ENCODE measurements at places on chromosomes 16 and 17.
A peak's percentile ranks its signal among the peaks of the same experiment; 100 is the strongest.

- no peak for DNase-seq
Measured at GRCh38 chr16:13238182-13238581, 336.8 kb downstream of the SHISA9 start.

DNA sequence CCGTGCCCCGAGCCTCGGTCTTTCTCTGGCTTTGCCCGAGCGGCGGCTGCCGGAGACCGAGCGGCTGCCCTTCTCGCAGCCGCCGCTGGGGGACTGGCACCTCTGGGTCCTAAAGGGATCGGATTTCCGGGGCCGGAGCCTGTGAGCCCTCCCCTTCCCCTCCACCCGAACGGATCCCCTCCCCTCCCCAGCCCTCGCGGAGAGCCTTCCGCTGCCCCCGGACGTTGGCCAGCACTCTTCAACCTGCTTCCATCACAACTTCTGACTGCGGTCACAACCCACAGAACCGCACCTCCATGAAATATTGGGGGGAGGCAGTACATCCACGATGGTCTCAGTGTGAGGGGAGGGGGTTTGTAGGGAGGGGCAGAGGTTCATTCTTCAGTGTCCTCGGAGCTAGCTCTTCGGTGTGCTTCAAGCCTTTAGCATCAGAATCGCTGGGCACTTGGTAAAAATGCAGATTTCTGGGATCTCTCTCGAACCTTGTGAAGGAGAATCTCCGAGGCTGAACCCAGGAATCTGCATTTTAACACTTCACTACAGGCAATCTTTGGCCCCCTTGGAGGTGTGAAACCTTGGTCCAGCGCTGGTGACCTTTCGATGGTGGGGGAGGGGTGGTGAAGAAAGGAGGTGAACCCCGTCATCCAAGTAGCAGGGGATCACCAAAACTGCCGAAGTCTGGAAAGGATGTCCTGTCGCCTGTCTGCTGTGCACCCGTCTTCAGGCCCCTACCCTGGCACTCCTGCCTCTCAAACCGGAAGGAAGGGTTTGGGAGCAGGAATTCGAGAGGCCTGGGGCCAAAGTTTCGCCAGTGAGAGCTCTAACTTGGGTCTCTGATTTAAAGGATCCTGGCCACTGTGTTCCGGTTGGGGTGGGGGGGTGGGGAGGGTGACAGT lies 812 bp upstream of the PPP1R9B start:
- peak; percentile 74 for DNase-seq

DNA sequence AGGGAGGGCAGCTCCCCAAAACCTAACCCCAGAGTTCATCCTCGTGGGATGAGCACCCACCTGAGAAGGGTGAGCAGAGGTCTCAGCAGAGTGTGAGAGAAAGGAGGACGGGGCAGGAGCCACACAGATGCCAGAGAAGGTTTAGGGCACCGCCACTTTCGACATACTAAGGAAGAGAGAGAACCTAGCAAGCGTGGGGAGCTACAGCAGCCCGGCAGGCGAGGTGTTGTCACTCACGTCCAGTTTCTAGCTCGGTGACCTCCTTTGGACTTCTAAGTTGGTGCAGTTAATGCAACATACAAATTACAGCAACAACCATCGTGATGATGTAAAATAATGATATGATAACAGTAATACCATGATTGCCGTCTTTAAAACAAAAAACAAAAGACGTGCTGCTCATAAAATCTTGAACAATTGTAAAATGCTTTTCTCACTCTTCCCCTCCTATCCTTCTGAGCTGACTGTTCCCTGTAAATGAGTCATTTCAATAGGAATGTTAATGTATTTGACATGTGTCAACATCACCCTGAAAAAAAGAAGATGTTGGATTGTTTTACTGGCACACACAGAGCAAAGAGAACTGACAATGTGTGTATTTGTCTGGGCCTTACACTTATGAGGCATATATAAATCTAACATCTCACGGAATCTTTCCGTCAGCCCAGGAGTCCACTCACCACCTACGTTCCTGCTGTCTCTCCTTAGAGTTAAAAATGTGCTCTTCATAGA lies 158.2 kb upstream of the MAF start:
- no peak for DNase-seq

DNA sequence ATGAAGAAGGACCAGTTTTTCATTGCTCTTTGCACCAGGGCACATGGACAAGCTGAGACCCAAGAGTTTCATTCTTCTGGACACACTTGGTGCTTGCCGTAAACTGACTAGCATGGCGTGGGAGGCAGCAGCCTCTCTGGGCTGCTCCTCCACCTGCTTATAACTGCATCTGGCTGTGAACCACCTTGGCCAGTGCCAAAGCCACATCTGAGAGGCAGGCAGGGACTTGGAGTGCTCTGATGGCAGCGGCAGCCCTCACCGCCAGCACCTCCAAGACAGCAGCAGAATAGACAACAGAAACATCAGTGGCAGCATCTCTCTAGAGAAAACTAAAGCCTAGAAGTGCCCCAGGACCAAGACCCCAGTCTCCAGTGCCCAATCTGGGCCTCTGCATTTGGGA lies 4.7 kb downstream of the KRT37 start:
- DNase-seq = no peak

- no peak for DNase-seq
Measured at GRCh38 chr16:4293181-4293716, 20.4 kb upstream of the TFAP4 start.

DNA sequence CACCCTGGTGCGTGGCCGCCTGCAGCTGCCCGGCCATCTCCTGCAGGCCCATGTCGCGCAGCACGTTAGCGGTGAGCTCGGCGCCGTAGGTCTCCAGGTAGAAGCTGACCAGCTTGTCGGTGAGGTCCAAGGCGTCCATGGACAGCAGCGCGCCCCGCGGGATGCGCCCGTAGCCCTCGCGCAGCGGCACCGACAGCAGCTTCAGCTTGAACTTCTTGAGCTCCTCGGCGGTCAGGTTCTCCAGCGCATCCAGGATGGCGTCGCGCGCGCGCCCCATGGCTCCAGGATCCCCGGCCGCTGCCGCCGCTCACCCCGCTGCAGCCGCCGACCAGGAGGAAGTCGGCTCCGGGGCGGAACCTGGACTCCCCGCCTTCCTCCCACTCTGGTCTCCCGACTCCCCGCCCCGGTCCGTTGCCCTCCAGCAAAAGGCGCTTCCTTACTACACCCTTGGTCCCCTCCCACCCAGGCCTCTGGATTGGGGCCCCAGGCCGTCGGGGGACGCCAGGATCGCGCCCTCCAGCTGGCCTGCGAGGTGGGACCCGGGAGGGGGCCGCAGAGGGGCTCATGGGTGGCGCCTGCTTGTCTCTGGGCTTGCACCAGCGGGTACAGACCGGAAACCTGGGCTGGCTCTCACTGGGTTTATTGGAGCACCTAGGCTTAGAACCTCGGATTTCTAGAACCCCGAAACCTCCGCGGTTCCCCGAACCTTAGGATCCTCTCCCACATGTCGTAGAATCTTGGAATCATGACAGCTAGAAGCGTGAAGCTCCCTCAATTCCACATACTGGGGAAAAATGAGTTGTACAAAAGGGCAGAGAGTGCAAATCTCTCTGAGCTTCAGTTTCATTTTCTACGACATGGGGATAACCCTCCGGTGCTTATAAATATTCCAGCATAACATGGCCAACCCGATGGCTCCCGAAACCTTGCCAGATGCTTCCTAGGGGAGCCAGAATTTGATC lies at the start of gene PYCARD:
Gene PYCARD (minus strand): TSS at position 347 of the 962 bp plus-strand sequence. CDS start 70 bp downstream, at position 277.
- no peak for DNase-seq

DNA sequence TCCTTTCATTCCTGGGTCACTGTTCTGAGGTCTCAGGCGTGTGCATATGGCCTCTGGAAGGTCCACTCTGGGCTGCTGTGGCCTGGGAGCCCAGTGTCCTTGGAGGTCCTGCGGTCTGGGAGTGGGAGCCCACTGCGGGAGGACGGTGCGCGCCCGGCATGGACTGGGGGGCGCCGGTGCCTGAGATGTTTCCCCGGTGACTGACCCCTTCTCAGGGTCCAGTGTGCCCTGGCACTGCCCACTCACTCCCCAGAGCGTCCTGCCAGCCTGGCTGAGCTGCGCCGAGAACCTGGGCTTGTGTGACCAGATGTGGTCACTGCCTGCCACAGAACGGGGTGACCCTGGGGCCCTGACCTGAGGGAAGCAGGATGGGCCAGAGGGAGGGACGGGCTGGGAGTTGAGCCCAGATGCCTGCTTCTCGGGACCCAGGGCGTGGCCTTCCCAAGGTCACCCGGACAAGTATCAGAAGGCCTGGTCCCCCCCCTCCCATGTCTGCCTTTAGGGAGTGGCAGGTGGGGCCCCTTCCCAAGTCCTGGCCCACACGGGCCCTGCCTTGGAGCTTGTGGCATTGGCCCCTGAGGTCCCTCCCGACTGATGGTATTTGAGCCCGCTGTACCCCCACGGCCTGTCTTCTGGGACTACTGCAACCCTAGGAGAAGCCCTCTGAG lies 1.1 kb upstream of the RHBDL1 start:
- no peak for DNase-seq

- no peak for DNase-seq
Measured at GRCh38 chr16:56288019-56288418, 96.7 kb downstream of the GNAO1 start.

- DNase-seq = no peak
Measured at GRCh38 chr16:70685061-70685937, 554 bp downstream of the MTSS2 start.

GRCh38 chr17:80361495-80362220 lies 53.3 kb upstream of the ENDOV start:
- DNase-seq = no peak

- no peak for DNase-seq
Measured at GRCh38 chr16:12758670-12759558, 44.8 kb downstream of the CPPED1 start.

DNA sequence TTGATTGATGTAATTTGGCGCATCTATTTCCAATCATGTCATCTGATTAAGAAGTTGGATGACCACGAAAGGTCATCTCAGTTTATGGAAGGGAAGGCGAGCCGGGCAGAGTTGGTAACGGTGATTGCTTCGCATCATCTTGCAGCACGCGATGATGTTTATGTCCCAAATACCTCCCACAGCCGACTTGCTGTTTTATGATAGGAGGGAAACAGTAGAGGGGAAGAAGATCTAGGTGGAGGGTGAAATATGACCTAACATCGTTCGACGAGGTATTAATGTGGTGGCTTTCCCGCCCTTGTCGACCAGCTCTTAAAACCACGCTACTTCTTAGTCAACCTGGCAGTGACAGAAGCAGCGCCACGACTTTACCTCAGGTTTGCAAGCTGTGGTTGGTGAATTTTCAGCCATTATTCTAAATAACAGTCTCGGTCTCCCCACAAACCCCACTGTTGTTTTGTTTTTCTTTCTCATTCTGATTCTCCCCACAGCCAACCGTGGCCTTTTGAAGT lies 805 bp upstream of the TANC2 start:
- DNase-seq = no peak

- DNase-seq = no peak
Measured at GRCh38 chr16:30805370-30806169, 18.6 kb upstream of the ZNF629 start.

DNA sequence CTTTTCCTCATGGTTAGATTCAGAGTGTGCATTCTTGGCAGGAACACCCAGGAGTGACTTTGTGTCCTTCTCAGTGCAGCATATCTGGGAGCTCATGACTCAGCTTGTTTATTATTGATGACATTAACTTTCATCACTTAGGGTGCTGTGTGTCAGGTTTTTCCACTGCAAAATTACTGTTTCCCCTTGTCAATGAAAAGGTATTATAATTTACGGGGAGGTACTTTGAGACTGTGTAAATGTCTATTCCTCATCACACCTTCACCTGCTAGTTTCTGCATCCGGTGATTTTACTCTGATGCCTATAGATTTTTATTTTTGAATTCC lies 50.5 kb downstream of the WWP2 start:
- no peak for DNase-seq

GRCh38 chr17:41654678-41655607 lies 30.6 kb upstream of the KRT17 start:
- DNase-seq = no peak
